ENCODE measurements at places on chromosomes 1 and 21.

DNA sequence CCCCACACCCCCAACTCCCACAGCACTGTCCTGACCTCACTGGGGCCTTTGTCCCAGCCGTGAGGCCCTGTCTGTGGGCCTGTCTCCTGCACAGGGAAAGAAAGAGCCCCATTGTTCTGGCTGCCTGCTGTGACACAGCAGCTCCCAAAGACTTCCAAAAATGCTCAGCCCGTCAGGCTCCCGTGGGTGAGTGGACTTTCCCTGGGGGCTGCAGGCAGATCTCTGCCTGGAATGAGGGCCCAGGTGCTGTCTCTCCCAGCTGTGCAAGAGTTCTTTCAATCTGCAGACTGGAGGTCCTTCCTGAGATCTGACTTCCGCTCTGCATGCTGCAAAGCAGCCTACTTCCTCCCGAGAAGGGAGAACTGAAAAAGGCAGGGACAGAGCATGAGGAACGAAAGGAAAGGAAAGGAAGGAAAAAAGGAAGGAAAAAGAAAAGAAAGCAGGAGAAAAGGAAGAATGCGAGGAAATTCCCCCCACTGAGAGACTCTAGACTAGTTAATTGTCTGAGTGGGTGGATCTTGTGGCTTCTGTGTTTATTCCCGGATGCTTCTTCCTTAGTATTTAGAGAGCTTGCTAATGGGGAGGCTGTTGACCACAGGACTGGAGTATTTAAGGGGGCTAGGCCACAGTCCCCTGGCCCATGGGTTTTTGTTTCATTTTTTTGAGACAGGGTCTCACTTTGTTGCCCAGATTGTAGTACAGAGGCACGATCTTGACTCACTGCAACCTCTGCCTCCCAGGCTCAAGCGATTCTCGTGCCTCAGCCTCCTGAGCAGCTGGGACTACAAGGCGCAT is 15.0 kb downstream of the NES start:
- no peak for DNase-seq

- DNase-seq = no peak
Measured at GRCh38 chr21:42515708-42516502, 2.3 kb downstream of the SLC37A1 start.

- DNase-seq = no peak
Measured at GRCh38 chr1:71054281-71054731, 6.7 kb upstream of the PTGER3 start.

GRCh38 chr21:36171741-36172331 is 15.2 kb downstream of the DOP1B start:
- DNase-seq = no peak

DNA sequence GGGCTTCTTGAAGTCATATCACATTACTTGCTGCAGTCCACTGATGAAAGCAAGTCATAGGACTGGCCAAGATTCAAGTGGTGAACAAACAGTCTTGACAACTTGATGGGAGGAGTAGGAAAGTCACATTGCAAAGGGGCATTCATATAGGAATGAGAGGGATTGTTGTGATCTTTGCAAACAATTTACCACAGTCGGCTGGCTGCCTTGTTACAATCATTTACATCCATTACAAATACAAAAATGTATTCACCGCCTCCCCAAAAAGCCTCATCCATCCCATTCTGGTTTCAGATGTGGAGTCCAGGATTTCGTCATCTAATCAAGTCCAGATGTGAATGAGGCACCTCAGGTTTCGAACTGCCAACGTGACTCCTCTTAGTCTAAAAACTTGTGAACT is 26.8 kb downstream of the GORAB start:
- no peak for DNase-seq

- no peak for DNase-seq
Measured at GRCh38 chr1:77687519-77687906, 5.1 kb upstream of the ZZZ3 start.

DNA sequence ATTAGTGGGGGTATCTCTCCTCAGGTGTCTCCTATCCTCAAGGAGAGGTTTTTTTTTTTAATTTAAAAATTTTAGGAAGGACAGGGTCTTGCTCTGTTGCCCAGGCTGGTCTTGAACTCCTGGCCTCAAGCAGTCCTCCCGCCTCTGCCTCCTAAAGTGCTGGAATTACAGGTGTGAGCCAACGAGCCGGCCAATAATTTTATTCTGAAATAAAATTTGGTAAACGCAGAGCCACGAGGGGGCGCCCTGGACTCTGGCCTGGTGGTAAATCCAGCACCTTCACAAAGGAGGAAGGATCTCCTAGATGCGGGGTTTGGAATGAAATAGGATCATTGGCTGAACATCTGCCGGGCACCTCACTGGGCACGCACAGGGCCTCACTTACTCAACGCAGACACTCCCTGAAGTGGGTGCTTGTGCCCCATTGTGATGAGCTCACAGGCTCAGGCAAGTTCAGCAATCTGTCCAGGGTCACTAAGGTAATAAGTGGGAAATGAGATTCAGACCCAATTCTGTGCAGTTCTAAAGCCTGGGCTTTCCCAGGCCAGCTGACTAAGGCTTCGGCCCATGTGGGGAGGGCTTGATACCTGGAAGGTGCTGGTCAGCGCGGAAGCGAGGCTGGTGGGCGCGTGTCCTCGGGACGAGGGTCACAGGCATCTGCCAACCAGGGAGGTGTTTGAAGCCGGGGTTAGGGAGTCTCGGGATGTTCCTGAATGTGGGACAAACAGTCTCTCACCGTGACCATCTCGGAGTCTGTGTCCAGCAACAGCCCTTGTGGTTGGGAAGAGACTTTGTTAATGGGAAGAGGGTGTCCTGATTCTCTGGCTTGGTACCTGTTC is 32.7 kb upstream of the ETV3 start:
- no peak for DNase-seq

GRCh38 chr1:167249702-167250101 is 29.0 kb downstream of the POU2F1 start:
- DNase-seq = no peak

GRCh38 chr21:34818662-34819158 is 149.9 kb downstream of the CLIC6 start:
- no peak for DNase-seq

- DNase-seq = no peak
Measured at GRCh38 chr1:223853275-223853674, 7.5 kb upstream of the TP53BP2 start.

- no peak for DNase-seq
Measured at GRCh38 chr1:182484531-182485257, 34.7 kb downstream of the RGSL1 start.

- DNase-seq = no peak
Measured at GRCh38 chr1:221074332-221074731, 195.1 kb downstream of the HLX start.

GRCh38 chr1:208192995-208193394 is 51.2 kb downstream of the PLXNA2 start:
- DNase-seq = no peak

DNA sequence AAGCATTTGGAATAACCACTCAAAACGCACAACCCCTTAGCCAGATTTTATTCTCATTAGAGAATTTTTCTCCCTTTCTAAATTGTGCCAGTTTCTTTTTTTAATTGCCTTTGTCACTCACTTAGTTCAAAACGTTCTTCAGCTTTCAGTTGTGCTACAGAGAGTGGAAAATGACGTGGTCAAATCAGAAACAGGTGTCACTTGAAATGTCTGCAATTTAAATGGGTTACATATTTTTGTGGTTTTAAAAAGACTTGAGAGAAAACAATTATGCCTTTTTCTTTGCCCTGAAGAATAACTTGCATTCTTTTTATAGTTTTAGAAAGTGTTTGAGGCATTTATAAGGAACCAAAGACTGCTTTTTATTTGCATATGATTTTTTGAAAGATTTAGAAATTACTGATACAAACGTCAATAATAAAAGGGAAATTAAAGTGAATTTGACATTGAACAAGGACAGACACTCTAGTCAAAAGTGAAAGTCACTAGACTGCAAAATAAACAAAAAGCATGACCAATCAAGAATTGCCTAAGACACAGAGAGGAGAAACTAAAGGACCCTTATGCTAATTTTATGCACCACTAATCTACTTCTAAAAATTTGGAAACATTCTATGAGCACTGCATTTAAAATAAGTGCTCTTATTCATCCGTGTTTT is 191.0 kb downstream of the TPR start:
- no peak for DNase-seq

DNA sequence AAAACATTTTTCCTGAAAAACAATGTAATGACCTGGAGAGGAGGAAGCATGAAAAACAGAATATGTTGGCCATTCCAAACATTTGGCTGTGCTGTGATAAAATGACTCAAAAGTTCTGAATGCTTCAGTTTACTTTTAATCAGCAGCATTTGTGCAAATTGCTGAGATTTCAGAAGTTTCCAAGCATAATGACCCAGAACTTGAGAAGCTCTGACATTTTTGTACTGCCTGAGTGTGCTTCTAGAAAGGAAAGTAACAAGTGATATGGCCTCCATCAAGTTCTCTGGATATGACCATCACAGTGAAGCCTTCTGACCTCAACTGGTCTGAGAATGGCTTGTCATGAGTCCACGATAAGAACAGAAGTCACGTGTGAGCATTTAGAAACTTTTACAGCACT is 283.4 kb upstream of the ZRANB2 start:
- DNase-seq = no peak

DNA sequence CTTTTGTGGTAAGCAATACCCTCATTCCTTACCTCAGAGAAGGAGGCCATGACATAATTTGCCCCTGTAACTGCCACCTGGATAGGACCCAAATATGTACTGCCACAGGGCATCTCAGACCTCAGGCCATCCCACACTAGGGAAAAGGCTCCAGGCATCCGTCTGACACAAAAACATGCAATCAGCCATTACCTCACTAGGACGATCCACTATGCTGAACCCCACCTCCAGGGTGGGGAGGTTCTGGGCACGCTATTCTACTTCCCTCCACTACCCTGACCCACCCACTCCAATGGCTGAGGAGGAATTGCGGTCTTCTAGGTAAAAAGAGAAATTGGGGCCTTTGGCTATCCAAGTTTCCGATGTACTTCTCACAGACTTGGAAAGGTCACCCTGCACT is 53.6 kb downstream of the ERI3 start:
- DNase-seq = no peak

GRCh38 chr1:63902844-63903589 is 129.2 kb downstream of the ROR1 start:
- no peak for DNase-seq

DNA sequence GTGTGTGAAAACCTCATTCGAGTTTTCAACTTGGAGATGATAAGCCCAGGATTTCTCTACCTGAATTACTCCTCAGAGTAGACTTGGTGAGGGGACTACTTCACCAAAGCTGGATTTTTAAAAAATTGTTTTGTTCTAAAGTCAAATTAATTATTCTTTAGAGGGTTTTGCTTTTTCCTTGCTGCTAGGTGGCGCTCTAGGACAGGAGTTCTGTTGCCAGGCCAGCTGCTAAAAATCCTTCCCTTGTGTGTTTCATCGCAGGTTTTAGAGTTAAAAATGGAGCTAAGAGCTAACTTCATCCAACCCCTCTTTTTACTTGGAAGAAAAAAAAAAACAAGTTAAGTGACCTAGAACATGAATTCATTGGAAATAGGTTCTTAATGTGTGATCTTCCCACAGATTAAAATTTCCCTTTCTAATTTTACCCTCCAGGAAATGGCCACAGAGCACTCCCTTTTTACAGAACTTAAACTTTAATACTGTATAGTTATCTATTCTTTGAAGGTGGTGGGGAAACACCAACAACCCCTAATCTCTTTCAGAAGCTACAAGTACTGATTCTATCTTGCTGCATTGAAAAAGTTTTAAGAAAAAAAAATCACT is 36.7 kb upstream of the FAM163A start:
- no peak for DNase-seq

DNA sequence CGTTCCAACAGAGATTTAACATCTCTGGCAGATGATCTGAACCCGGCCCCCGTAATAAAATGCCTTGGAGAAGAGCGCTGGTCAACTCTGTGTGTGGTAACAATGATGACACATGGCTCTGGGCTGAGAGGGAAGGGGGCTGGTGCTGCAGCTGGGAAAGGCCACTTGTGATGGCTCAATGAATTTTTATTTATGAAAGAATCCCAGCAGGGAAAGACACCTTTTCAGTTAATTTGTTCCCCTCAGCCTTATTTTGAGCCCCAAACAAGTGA is 59.4 kb downstream of the SYT6 start:
- DNase-seq = no peak

- DNase-seq = no peak
Measured at GRCh38 chr21:43834146-43834905, 30.7 kb upstream of the AGPAT3 start.

GRCh38 chr1:228062085-228062791 is 20.3 kb upstream of the ARF1 start:
- DNase-seq = no peak

DNA sequence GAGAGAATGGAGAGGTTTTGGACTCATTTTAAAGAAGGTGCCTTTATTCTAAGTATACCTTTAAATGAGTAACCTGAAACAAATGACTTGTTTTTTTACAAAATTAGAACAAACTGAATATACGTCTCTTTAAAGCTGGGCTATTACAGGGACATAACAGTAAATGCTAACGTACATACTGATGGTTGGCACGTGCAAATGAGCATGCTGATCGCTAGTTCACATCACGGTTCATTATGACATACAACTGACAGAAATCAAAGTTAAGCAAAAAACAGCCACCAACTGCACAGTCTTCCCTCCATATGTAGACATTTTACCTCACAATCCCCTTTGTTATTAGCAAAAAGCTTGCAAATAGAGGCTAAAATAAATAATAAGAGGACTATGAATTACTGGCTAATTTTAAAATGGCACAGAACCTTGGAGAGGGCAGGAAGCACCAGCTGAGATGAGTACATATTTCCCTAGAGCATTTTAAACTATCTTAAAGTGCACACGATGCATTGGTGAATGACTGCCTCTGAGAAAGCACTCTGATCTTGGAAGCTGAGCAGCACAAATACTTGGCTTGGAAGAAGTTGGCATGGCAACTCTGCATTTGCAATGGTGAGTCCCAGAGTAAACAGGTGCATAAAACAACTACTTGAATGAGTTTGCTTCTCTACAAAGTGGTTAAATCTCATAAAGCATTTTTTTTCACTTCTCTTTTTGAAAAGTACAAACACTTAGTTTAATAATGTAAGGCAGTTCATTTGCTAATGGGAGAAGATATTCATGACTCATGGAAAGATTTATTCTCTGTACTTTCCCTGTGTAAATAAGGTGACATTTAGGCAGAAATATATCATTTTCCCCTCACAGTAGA is 204.7 kb downstream of the LHX8 start:
- DNase-seq = no peak

- no peak for DNase-seq
Measured at GRCh38 chr1:208185801-208186231, 58.4 kb downstream of the PLXNA2 start.

- no peak for DNase-seq
Measured at GRCh38 chr1:10901091-10901890, 104.8 kb upstream of the CASZ1 start.

DNA sequence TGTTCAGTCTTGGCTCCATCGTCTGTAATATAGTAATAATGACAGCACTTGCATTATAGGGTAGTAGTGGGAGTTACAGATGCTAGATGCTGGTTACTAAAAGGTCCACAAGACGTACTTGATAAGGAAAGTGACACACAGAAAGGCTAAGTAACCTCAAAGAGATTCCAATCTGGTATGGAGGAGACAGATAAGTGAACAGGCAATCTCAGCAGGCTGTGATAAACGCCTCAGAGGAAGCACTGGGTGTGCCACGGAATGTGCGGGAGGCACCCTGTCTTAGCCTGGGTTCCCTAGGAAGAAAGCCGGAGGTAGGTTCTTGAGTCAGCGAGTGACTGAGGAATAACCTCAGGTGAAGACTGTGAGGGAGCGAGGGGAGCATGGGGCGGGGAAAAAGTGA is 4.6 kb upstream of the CTPS1 start:
- DNase-seq = no peak

GRCh38 chr1:46284597-46285564 is 18.5 kb downstream of the LRRC41 start:
- DNase-seq = no peak

- no peak for DNase-seq
Measured at GRCh38 chr1:221169447-221169889, 290.2 kb downstream of the HLX start.

Data from cortex of kidney (tissue), 1 donor.